Stimulated activated naive CD8-positive, alpha-beta T cell treated with anti-CD3 and anti-CD28 coated beads, Interleukin-15, Interleukin-2, amounts not matched to agents 100 U/mL and 50 U/mL, for 24 hours (primary cell): ENCODE measurements at places on chromosomes 16 and 17.

DNA sequence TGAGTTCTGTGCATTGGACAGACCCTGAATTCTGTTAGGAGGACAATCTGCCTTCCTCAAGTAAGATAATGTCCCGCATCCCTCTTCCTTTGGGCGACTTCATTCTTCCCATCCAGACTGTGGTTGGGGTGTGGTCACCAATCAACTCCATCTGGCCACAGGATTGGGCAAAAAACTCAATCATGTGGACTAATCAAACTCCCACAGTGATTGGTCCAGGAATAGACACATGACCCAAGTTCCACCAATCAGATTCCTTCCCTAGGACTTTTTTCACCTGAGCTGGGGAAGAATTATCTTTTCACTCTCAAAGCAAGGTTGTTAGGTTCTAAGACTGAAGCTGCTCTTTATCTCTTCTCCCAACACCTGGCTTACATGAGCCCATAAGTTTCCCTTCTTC is 13.2 kb upstream of the NKD1 start:
- no peak for DNase-seq

GRCh38 chr17:81815646-81815986 is 11.7 kb downstream of the GCGR start:
- DNase-seq = no peak

GRCh38 chr17:4944554-4945175 is 3.7 kb downstream of the PFN1 start:
- DNase-seq = peak; percentile 51

DNA sequence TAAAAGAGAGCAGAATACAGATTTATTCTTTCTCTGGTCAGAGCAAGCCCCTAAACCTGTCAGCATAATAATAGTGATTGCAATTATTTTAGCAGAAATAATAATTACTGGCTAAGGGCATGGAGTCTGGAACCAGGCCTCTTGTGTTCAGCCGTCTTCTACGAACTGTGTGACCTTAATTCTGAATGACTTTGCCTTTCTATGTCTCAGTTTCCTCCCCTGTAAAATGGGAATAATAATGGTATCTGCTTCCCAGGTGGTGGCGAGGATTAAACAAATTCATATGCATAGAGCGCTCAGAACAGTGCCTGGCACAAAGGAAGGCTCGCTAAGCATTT is 33.4 kb downstream of the RAB11FIP4 start:
- no peak for DNase-seq

DNA sequence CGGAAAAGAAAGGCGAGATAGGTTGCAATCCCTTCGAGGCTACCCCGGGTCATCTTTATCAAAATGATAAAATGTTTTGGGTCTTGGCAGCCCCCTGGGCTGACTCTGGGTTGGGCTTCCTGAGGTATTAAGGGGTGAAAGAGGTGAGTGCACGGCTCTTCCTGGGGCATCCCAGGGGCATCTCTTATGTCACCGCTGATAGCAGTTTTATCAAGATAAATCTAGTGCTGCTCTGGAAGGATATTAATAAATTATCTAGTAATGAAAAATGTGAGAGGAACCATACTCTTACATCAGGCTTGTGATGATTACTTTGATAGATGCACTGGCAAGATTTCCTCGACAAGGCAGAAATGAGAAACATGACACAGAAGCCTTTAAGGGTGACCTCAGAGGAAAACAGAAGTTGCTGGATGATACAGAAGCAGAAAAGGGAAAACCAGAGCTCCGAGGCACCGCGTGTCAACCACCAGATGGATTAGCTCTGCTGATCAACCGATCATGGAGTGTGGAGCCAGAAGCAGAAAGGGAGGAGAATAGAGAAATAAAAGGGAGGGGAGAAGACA is 491.3 kb downstream of the TMEM114 start:
- no peak for DNase-seq

DNA sequence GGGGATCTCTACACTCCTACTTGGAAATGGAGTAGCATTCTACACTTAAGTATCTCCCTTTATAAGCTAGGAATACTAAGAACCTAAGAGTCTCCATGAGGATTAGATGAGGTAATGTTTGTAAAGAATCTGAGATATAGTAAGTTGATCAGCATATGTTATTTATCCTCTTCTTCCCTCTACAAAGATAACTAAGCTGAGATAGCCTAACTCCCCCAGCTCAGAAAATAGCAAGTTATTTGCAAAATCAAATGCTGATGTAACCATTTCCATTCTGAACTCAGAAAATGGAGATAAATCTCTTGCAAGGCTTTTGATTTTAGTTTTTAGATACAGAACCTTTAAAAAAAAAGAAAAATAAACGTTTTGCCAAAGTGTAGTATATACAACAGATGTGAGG is 526.0 kb downstream of the MAF start:
- DNase-seq = no peak

- DNase-seq = no peak
Measured at GRCh38 chr17:332558-333322, 19.9 kb downstream of the RPH3AL start.

GRCh38 chr16:79659344-79659743 is 58.8 kb upstream of the MAF start:
- DNase-seq = no peak
